Brain microvascular endothelial cell (primary cell): ENCODE measurements at places on chromosomes 13 and 19.

GRCh38 chr19:38880076-38880881, 2.2 kb upstream of the RINL start:
- no peak for DNase-seq

- peak; percentile 18 for DNase-seq
Observed at GRCh38 chr13:21625366-21625765, 21.4 kb upstream of the MICU2 start.

GRCh38 chr19:29338480-29338879, 125.5 kb upstream of the UQCRFS1 start:
- no peak for DNase-seq

DNA sequence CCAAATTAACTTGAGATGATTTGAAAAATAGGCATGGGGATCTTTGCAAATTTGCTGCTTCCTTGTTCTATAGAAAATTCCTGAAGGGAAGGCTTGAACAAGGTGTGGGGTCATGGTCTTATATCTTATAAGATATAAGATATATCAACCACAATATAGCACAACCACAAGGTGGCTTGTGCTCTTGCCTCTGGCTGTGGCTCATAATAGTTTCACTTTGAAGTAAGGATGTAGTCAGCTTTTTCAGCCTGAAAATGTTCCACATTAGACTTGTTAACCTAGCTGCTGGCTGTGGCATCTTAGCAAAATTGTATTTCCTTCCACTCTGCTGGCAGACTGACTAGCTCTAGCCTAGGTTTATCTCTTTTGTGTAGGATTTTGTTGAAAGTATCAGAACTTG, 169.7 kb downstream of the KLF5 start:
- no peak for DNase-seq

GRCh38 chr13:38752686-38753085, 65.8 kb downstream of the FREM2 start:
- no peak for DNase-seq

DNA sequence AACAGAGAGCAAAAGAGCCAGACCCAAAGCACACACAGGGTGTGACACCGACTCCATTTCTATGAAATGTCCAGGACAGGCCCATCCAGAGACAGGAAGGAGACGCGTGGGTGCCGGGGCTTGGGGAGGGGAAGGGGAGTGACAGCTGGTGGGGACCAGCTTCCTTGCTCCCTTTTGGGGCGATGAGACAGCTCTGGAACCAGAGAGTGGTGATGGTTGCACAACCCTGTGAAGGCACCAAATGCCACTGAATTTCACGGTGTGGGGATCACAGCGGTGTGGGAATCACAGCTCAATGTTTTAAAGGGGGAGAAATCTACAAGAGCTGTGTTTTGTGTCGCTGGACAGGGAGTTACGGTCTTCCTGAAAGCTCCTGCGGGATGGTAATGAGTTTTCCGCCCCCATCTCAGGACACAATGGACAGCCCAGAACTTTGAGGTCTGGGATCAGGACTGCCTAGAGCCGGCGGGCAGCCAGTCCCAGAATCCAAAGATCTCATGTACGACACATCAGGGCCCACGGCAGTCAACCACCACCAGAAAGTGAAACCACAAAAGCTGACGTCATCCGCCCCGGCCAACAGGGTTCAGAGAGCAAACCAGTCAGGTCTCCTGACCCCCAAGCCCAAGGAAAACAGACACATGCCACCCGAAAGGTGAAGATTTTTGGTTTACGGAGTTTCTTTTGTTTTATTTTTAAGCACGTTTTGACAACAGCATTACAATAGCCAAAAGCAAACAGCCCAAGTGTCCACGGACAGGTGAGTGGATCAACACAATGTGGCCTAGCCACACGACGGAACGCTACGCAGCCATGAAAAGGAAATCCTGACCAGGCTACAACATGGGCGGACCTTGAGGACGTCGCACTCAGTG, 7.3 kb downstream of the SGTA start:
- peak; percentile 39 for DNase-seq

GRCh38 chr19:17306285-17306714, 628 bp downstream of the MRPL34 start:
- DNase-seq = no peak

GRCh38 chr13:42617221-42617620, 43.3 kb downstream of the TNFSF11 start:
- DNase-seq = no peak

GRCh38 chr13:110771194-110771593, 57.7 kb downstream of the ING1 start:
- peak; percentile 29 for DNase-seq

GRCh38 chr19:2578901-2579677, 103.2 kb downstream of the GADD45B start:
- DNase-seq = peak; percentile 90

DNA sequence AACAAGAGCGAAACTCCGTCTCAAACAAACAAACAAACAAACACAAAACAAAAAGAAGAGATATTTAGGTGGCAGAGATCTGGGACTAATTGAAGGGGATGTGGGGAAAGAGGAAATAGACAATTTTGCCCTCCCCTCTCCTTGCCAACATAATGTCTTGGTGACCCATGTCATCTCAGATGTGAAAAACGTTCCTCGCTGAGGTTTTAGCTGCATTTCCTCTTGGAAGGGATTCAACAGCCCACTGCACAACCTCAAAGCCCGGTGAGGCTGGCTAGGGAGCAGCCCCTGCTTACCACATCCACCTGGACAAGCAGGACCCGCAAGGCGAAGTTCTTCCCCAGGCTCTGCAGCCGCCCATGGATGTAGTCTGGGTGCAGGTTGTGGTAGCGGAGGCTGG, 4.9 kb downstream of the ERCC1 start:
- DNase-seq = no peak

DNA sequence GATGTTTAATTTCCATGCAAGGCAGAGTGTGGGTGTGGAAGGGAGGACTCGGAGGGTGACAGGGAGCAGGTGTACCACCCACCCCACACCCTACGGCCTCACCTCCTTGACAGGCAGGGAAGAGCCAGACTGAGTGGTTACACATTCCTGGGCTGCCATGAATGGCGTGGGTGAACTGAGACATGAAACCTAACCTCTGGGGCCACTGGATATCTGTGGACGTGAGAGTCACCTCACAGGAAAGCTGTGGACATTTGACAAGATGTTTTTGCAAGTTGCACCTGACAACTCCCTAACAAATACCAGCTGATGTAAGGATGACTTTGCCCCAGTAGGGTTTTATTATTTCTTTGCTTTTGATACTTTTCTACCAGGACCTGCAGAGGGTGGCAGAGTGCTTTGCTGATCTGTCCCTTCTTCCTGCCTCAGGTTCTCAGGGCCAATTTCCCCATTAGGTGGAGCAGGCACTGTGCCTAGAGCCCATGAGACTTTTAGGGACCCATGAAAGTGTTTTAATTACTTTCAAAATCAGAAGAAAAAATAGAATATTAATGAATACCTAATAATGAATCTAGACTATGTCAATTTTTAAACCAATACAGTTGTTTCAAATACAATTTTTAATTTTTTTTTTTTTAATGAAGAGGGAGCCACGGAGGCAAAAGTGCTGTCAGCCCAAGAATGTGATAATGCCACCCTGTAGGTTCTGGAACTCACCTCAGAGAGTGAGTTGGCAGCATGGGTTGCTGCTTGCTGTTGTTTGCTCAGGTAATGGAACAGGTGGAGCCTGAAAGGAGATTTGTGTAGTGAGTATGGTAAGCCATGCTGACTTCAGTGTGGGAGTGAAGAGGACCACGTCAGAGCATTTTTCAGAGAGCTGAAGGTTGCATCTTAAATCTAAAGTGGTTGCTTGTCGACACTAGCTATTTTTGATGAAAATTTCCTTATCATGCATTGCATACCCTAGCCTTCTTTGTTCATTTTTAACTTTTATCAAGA, 58.0 kb upstream of the CYSLTR2 start:
- DNase-seq = peak; percentile 76

DNA sequence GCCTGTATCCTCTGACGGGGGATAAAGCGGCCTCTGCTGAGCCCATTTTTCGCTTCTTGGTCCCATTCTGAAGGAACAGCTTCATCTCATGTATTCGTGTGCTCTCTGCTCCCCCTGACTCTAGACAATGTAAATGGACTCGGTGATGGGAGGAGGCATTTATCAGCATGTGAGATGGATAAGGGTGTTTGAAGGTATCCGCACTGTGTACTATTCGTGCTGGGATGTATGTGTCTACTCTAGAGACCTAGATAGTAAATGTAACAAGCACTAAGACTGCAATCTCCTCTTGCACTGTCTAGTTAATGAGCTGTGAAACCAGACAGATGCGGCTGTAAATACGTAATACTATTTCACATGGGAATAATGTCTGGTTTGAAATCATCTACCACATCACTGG, 134.6 kb upstream of the ARGLU1 start:
- DNase-seq = no peak

- DNase-seq = no peak
Observed at GRCh38 chr13:93217721-93218261, 8.8 kb upstream of the GPC6 start.

DNA sequence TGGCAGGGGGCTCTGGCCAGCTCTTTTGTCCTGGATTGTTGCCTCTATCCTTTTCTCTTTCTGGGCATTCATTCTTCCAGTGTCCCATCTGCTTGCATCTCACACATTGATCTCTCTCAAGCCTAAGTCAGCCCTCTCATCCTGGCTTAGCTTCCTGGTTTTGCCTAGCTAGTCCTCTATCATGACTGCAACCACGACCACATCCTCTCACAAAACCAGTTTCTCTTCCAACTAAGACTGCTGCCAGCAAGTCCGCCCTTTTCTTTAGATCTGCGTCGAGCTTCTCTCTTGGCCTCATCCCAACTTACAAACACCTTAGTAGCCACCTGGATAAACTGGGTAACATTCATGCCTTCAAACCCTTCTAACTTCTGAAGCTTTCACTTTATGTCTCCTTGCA, 212.2 kb upstream of the HTR2A start:
- no peak for DNase-seq

GRCh38 chr13:44188257-44188656, 185.4 kb upstream of the SERP2 start:
- DNase-seq = peak; percentile 59

- no peak for DNase-seq
Observed at GRCh38 chr13:59782696-59783095, 381.0 kb downstream of the DIAPH3 start.

DNA sequence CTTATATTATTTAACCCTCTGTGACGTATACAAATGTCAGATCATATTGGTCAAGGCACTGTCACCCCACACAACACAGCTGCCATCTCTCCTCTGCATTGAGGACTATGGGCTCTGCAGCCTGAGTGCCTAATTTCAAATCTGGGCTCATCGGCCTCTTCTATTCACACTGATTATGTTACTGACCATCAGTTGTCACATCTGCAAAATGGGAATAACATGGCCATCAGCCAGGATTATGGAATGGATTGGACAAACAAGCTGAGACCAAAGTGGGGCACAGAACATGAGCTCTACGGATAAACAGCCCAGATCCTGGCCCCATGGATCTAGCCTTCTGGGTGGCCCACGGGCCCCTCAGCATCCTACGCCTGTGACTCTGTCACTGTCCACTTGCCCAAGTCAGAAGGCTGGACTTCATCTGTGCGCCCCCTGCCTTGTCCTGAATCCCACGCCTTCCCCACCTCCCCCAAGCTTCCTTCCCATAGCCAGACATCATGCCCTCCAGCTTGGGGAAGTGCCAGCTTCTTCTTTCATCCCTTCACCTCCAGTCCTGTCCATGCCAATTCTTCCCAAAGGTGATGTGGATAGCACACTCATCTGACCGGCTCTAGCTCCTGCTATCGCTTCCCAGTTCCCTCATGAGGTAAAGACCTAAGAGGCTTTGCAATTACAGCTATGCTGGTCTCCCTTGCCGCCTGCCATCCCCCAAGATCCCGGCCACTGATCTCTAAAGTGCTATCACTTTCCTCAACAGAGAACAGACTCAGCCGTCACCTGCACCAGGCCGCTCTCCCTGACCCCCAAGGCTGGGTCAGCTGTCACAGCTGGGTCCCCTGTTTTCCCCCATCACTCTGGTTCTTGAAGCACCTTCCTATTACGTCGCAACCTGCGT, 872 bp downstream of the FARSA start:
- no peak for DNase-seq

- no peak for DNase-seq
Observed at GRCh38 chr13:39765801-39766463, 110.5 kb downstream of the COG6 start.

GRCh38 chr13:27442071-27442647, 8.2 kb downstream of the MTIF3 start:
- no peak for DNase-seq

GRCh38 chr19:4600893-4601292, 38.4 kb upstream of the TNFAIP8L1 start:
- DNase-seq = no peak
